ENCODE measurements at places on chromosomes 1 and 21.
A peak's percentile ranks its signal among the peaks of the same experiment; 100 is the strongest.

- no peak for DNase-seq
Measured at GRCh38 chr1:186420923-186421322, 40.0 kb downstream of the PDC start.

- no peak for DNase-seq
Measured at GRCh38 chr1:89855413-89856123, 34.7 kb downstream of the LRRC8D start.

GRCh38 chr1:3389093-3389833, 65.2 kb upstream of the ARHGEF16 start:
- DNase-seq = no peak

- DNase-seq = no peak
Measured at GRCh38 chr1:1990222-1990621, 13.4 kb downstream of the CFAP74 start.

DNA sequence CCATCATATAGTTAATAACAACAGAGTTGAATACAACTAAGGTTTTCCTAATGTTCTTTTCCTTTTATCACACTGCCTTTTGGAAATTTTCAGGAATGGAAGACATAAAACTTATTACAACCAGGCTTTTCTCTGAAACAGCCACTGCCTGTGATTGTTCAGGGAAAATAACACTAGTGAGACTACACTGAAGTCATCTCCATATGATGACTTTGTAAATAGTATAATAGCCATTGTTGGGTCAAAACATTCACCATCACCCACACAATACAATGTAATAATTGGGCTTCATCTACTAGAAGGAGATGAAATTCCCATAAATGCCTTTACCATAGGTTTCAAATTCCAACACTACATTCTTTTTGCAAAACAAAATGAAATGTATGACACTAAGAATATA, 5.0 kb downstream of the TESK2 start:
- DNase-seq = no peak

DNA sequence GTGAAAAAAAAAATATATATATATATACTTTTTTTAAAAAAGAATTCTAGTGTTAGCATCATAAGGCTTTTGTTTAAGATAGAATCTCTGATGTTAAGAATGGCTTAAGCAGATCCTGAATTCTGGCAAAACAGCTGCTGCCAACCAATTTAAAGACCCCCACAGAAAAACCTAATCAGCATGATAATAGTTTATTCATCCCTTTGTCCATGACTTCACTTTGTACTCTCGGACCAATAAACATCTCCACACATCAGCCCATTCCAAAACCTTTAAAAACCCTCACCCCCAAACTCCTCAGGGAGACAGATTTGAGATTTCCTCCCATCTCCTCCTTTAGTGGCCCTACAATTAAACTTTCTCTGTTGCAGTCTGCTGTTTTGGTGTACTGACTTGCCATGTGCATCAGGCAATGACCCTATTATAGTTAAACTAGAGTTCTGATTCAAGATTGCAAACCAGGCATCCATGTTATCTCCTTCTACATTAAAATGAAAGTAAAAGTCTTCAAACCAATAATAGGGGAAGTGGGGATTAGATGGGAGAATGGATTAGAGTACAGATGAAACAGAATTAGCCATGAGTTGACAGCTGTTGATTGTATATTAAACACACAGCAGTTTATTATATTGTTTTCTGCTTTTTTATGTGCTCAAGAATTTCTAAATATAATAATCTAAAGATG, 9.8 kb upstream of the PHTF1 start:
- DNase-seq = no peak

GRCh38 chr1:188427642-188428041, 1598.9 kb downstream of the PLA2G4A start:
- no peak for DNase-seq

GRCh38 chr1:58149271-58149812, 397.2 kb downstream of the OMA1 start:
- DNase-seq = no peak

DNA sequence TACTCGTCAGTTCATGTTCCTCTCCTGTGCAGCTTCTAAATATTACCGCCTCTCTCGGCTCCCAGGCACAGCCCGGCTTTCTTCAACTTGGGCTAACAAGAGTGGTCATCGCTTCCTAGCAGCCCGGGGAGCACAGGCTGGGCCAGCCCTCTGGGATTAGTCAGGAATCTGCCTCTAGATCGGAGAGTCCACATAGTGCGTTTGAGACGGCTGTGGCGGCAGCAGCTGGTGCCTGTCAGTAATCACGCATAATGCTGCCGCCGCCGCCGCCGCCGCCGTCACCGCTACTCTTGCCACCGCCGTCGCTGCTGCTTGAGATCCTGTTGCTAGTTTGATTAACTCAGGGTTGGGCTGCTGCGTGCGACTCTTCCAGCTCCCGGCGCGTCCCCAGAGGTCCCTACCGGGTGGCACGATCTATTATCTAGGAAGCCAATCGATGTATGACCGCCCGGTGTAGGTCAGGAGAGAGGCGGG, at the start of gene RXRG:
Gene RXRG (minus strand): TSS at position 230 of the 474 bp plus-strand sequence. CDS start 233 bp downstream, outside the sequence.
- no peak for DNase-seq

DNA sequence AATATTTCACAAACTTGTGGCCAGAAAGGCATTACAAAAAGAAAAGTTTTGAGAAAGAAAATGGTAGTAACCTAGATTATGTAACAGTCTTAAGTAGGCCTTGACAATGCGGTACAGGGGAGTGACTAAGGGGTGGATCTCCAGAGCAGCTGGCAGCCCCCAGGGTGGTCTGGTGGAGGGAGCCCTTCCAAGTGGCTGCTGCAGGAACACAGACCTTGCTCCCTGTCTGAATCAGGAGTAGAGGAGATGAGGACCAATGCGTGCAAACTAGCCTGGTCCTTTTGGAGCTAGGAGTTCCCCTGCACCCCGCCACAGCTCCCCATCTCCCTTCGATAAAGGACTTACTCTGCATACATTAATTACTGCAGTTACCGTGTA, 189.0 kb downstream of the NFIA start:
- DNase-seq = no peak

- no peak for DNase-seq
Measured at GRCh38 chr1:109630081-109630897, 10.7 kb downstream of the AMPD2 start.

GRCh38 chr21:44083631-44084291, 23.4 kb upstream of the PWP2 start:
- DNase-seq = peak; percentile 71

GRCh38 chr1:37070126-37070525, 35.8 kb upstream of the GRIK3 start:
- DNase-seq = no peak

DNA sequence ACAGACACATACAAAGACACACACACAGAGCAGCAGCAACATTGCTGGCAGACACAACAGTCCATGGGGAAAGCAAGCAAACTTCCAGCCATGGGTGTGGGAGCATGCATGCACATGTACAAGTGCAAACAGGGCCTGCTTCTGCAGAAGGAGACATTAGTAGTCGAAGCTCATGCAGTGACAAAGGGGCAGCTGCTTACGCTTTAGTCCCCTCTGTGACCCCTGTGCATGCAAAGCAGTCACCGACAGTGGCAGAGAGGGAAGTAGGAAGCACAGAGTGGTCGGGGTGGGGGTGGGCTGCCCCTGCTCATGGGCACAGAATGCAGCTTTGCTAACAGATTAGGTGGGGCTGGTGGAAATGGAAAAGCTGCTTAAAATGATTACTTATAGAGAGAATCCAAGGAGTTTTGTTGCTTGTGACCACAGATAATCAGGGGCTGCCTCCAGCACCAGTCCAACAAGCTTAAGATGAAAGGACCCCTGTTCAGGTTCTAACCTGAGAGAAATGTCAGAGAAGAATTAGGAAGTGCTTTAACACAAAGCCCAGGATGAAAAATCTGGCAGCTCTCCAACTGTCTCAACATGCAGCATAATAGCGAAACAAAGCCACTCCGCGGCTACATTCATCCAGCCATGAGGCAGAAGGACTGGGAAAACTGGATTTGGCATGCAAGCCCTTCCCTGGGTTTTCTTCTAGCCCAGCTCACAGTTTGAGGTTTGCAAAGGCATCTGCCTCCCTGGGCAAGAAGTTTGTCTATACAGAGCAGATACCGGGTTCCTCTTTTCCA, 378.9 kb downstream of the KCNH1 start:
- no peak for DNase-seq

DNA sequence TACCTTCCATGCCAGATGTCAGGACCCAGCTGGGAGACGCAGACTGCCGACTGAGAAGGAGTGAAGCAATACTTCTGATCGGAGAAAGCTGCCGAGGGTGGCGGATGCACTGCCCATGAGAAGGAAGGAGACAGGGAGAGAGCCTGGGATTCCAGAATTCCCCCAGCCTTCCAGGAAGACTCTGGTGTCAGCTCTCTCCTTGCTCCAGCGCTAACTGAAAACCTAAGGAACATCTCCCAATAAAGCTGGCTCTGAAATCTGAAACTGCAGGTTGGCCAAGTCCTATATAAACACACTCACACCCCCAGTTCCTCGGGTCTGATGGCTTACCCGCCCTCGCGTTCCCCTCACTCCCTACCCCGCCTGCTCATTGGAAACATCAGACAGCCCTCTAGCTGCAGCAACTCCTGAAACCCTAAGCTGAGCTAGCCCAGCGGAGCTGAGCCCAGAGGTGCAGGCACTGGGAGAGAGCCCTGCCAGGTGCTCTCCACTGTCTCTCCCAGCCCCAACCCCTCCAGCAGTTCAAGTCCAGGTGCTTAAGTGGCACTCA, 52.3 kb downstream of the PLEKHA6 start:
- DNase-seq = no peak

DNA sequence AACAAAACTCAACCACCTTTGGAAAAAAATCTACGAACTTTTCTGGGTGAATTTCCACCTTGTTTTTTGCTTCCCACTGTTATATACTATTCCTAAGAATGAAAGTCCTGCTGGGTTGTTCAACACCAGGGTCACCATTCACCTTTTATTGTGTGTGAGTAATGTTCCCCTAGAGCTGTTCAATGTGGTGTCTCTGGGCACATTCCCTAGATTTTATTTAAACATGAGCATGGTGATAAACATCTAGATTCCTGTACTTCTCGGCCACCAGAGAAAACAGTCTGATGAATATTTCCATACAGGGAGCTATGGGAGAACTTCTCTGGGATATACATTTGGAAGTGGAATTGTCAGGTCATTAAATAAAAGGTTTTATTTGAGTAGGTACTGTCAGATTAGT, 13.0 kb downstream of the FMN2 start:
- DNase-seq = no peak

DNA sequence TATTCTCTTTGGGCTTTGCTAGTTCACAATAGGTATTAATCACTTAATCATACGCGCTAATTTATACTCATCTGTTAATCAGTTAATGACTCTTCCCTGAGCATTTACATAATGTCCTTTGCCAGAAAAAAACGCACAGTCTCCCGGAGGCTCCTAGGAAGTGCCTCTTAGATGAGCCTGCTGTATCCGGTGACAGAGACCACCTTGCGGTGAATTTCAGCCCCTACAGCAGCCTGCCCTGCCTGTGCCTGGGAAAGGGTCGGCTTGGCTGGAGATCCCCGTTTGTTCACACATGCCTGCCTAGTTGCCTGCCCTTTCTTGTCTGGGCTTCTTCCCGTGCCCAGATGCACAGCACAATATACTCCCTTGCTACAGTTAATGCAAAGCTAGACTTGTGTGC, 152.9 kb downstream of the ZBTB18 start:
- DNase-seq = no peak

- no peak for DNase-seq
Measured at GRCh38 chr1:200968469-200969410, 54.8 kb downstream of the KIF21B start.

DNA sequence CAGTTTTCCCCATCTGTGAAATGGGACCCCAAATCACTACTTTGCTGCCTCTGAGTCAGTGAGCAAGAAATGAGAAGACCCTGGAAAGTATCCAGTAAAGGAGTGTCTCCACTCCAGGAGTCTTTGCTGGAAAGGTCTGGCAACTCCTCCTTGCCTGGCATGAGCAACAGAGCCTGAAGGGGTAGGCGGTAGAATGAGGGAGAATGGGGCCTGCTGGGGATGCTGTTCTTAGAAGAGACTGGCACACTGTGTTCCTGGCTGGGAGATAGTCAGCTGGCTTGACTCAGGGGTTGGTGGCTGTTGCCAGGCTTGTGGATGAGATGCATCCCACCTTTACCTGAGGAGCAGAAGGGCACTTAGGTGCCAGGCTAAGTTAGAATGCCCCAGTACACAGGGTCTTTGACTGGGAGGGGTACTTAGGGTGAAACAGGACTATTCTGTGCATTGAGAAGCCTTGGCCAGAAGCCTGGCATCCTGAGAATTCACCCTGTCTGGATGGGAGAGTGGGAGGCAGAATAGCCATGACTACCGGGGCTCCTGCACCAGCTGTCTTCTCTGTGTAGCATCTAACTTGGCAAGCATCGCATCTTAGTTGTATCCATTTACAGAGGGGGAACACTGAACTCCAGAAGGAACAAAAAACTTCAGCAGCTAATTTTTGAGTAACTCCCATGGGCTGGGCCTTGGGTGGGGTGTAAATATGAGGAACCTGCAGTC, 2.5 kb downstream of the MFSD2A start:
- DNase-seq = no peak

- no peak for DNase-seq
Measured at GRCh38 chr1:45395051-45395450, 54.8 kb upstream of the MUTYH start.

- no peak for DNase-seq
Measured at GRCh38 chr1:89381618-89382017, 17.8 kb downstream of the GBP6 start.

GRCh38 chr1:67888216-67889106, 55.2 kb upstream of the GNG12 start:
- no peak for DNase-seq

DNA sequence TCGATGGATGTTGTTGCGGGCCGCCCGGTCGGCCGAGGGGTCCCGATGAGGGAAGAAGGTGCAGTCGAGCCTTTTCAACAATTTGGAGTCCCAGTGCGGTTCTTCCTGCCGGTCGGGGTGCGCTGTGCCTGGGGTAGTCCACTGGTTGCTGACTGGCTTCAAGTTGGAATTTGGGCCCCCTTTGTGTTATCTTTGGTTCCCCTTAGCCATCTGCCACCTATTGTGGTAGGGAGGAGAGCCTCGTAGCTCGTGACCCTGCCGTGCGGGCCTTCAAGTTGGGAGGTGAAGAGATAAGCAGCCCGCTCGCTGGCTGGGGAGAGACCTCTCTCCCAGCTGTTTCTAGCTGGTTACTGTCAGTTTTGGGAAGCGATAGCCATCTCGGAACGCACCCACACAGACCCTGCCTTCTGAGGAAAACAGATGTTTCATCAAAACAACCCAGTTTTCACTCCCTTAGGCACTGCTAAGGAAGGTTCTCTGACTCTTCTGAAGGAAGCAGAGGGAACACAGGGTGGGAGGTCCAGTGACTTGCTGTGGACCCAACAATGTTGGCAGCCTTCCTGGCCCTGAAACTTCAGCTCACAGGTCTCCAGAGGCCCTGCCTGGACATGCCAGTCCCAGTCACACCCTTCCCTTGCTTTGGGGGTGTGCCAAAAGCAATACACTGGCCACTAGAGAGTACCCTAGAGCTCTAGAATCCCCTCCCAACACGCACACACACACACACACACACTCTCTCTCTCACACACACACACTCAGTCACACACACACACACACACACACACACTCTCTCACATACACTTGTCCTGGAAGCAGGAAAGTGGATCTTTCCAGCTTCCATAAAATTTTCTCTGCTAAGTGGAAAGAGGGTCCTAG, 1.0 kb downstream of the BTG2 start:
- DNase-seq = peak; percentile 68

GRCh38 chr1:217712925-217713597, 81.9 kb downstream of the SPATA17 start:
- DNase-seq = no peak
